ENCODE measurements at places on chromosomes 6 and 20.

GRCh38 chr6:36323062-36323461 lies 13.6 kb downstream of the BNIP5 start:
- no peak for DNase-seq

DNA sequence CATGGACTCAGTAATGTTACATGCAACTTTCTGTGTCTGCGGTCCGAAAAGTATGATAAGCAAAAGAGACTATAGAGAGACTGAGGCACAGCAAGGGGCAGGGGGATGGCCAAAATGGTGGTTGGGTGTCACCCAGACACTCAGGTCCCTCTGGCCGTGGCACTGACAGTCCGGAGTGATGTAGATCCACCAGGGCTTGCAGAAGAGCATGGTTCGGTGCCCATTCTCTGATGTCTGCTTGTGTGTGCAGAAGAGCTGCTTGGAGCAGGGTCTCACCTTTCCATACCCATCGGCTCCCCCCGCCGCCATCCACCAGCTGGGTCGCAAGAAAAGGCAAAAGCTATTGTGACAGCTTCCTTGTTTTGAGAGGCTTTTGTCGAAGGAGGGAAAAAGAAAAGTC lies 6.6 kb upstream of the APCDD1L start:
- no peak for DNase-seq

DNA sequence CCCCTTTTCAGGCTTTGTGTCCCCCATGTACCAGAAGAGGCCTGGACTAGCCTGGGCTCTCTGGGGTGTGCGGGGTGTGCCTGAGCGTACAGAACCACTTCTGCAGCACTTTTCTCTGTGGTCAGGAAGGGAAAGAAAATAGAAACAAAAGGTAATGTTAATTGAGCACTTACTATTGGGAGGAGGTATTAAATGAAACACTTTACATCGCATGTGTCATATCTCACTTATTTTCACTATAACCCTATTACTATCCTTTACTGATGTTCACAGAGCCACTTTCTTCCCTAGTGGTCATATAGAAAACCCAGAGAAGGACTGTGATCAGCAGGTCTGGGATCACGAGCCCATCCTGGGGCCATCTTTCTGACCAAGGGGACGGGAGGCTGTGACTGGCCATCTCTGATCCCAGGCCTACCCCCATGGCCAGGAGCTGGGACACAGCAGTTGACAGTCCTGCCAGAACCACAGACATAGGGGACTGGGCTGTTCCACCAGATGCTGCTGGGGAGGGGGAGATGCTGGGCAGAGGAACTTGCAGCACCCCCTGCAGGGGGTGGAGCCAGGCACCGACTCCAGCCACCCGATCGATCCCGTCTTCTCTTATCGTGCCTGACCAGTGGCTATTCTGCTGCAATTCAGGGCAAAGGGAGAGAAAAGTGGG lies 107.6 kb downstream of the VEGFA start:
- no peak for DNase-seq

DNA sequence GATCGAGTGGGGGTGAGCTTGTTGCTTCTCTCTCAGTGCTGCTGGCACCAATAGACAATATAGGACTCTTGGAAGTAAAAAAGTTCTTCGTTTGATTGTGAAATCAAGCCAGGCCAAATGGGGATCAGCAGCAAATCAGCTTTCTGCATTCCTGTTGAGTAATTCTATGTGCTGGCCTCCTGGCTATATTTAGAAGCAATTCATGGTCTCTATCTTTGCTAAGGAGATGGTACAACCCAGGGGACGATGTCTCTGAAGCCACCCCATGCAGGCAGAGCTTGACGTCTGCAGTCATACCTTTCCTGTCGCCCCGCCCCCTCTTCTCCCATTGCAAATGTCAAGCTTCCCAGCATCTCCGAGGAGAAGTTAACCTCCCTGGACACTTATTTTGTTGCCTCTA lies 199.1 kb downstream of the SCP2D1 start:
- no peak for DNase-seq

GRCh38 chr20:53804920-53805894 lies 211.6 kb upstream of the ZNF217 start:
- DNase-seq, result no peak

DNA sequence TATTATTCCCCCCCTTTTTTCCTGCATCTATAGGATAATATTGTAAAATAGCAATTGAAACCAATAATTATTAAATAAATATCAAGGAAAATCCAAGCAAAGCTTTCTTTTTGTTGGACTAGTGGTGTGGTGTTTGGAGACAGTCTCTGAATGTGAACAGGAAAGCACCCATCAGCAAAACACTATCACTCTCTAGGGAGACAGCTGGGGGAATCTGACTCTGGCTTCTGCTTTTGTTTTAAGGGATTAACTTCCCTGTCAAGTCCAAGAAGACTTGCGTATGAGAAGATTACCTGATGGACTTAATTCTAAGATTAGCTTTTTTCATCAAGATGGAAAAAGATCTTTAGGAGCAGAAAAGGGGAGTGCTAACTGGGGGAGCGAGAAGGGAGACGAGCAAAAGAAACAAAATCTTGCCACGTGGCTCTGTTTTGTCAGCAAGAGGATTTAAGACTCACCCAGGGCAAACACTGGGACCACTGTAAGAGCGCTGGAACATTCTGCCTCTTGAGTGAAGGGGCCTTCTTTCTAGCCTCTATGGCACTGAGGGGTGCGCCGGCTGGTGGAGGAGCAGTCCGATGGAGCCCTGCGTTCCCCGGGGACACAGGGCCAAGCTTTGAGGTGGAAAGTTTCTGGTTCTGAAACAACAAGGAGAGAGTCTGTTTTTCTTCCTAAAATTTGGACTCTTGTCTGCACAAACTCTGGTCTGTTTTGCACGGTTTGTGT lies 570 bp downstream of the TULP4 start:
- DNase-seq, result no peak

GRCh38 chr6:111047244-111047643 lies 40.1 kb upstream of the SLC16A10 start:
- DNase-seq, result no peak

DNA sequence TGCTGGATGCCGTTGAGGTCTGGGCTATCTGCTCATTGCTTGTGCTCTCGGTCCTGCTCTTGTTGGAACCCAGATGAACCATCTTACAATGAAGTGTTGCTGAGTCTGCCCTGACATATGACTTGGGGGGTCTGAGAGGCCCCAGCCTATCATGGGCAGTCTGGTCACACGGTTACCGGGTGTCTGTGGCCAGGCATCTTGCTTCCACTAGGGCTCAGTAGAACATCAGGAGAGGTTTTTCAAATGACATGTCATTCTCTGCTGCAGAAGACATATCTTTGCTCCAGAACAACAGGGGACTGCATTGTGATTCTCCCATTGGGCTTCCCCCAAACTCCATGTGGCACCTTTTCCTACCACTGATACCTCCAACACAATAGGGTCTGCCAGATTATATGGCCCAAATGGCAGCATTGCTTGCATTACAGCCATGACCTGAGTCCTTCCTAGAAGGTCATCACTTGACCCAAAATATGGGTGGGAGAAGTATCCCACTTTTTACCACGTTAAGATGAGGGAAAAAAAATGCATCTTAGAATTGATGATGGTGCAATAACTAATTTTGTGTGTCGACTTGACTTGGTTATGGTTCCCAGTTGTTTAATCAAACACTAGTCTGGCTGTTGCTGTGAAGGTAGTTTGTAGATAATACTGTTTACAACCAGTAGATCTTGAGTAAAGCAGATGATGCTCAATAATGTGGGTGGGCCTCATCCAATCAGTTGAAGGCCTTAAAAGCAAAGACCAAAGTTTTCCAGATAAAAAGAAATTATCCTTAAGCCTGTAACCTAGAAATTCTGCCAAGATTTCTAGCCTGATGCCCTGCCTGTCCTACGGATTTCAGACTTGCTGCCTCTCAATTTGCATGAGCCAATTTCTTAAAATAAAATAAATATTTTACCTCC lies 241.0 kb downstream of the QKI start:
- no peak for DNase-seq

DNA sequence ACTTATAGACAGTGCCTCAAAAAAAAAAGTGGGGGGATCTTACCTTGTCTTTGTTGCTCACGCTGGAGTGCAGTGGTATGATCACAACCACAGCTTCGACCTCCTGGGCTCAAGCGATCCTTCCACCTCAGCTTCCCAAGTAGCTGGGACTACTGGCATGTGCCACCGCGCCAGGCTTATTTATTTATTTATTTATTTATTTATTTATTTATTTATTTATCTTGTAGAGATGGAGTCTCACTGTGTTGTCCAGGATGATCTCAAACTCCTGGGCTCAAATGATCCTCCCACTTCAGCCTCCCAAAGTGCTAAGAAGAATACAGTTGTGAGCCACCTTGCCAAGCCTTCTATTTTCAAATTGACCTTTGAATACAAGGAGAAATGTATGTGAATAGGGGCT lies 553.0 kb upstream of the BTBD3 start:
- no peak for DNase-seq

DNA sequence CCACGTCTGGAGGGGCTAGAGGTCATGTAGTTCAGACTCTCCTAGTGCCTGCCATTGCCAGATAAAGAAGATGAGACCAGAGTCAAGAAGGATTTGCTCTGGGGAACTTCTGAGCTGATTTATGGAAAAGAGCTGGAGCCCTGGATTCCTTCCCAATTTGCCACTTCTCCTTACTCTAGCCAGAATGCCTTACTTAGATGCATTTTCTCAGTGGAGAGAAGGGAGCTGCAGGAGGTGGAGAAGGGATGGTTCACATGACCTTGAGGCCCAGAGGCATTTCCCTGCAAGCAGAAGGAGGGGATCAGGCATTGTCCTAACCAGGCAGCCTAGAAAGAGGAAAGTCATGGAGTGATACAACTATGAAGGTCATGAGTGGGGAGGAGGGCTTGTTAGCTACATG lies 122.2 kb downstream of the UNC5CL start:
- no peak for DNase-seq

GRCh38 chr20:61100489-61100888 lies 151.6 kb upstream of the CDH4 start:
- no peak for DNase-seq

DNA sequence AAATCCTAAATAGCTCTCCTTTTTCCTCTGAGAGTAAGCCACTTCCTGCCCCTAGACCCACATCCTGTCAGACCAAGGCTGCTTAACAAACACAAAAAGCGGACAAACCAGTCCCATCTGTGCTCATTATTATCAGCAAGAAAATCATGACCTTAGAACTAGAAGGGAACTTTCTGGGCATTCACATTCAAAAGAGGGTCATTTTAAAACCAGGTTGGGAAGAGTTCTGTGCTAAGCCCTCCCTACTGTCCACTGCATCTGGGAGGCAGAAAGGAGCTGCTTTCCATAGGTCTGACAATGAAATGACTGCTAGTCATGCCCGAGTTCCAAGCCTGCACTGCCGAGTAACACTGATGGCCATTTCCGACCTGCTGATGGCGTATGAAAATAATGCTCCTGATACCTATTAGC lies 15.4 kb downstream of the EZR start:
- DNase-seq, result no peak

DNA sequence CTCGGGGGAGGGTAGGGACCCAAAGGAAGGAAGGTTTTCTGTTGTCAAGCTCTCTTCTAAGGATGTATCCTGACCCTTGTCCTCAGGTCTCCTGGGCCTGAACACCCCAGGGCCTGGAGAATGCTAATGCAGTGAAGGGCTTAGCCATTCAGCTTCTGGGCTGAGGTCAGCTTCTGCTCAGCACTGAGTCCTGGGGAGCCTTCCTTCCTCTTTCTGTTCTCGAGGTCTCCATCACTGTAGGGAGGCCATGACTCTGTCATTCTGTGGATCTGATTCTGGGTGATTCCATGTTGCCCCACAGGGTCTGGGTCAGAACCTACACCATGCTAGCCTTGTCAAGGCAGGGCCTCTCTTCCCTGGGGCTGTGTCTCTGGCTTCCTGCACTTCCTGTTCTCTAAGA lies 712.7 kb downstream of the DHX35 start:
- DNase-seq, result no peak

- DNase-seq, result no peak
Measured at GRCh38 chr6:46947497-46947896, 25.8 kb upstream of the ADGRF5 start.

Data from cortex of kidney (tissue), 1 donor.